ENCODE measurements at places on chromosomes 5 and 9.
A peak's percentile ranks its signal among the peaks of the same experiment; 100 is the strongest.

DNA sequence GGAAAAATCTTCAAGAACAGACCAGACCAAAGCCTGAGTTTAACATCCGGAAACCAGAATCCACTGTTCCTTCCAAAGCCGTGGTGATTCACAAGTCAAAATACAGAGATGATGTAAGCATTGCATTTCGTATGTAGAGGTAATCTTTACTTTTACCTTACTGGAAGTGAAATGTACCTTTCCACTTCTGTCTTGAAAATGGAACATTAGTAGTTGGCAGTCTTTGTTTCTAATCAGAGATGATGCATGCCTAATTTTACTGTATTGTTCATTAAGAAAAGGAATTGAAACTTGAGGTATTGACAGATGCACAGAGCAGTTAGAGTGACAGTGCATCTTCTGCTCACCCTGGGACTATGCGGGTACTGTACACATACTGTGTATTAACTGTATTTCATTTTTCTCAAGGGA lies 34.6 kb downstream of the HABP4 start:
- H3K27me3 ChIP-seq: no peaks in the 10 kb centered on the region
- H3K4me1 ChIP-seq: peaks cover 13% of the 10 kb centered on the region
- H3K27ac ChIP-seq: no peak overlapping the region
- no peak for DNase-seq

DNA sequence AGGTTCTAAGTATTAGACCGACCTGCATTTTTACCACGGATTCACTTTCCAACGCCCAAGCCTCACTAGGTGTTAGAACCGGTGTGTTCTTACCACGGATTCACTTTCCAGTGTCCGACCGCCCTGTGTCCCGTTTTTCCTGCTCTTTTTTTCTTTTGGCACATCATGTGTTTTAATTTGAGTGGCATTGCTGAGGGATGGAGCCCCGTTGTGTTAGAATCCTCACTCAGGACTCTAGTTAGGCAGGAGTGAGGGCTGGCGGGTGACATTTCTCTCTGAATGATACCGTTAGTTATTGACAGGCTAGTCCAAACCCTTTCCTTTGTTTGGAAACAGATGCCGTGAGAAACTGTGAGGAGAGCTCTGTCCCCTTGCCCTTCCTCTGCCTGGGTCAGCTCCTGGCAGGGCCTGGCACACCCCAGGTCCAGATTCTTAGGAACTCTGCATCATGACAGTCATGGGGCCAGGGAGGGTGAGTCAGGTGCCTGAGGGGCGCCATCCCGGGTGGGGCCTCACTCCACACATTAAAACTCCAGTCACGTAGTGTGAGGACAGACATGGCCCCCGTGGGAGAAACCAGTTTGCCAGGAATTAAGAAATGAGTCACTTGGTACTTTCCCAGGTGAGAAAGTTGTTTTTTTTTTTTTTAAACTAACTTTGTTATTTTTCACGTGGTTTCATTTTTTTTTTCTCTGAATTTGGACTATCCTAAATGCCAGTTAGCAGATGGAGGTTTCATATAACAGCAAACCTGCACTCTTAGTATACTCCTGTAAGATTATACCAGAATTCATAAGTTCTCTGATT lies 15.8 kb downstream of the EXOC3 start:
- no peaks in the 10 kb centered on the region for H3K4me1 ChIP-seq
- peaks cover 86% of the 10 kb centered on the region for H3K36me3 ChIP-seq
- no peak overlapping the region for H3K27ac ChIP-seq
- no peak overlapping the region for H3K4me3 ChIP-seq
- no peaks in the 10 kb centered on the region for H3K27me3 ChIP-seq

- DNase-seq: no peak
- no peak overlapping the region for H3K27ac ChIP-seq
- no peaks in the 10 kb centered on the region for H3K4me1 ChIP-seq
- no peaks in the 10 kb centered on the region for H3K27me3 ChIP-seq
- H3K36me3 ChIP-seq: no peaks in the 10 kb centered on the region
- no peak overlapping the region for H3K4me3 ChIP-seq
Observed at GRCh38 chr9:135579889-135580660, 18.5 kb downstream of the PAEP start.

GRCh38 chr9:30622561-30622960 lies 1761.9 kb upstream of the ACO1 start:
- no peaks in the 10 kb centered on the region for H3K4me1 ChIP-seq
- H3K36me3 ChIP-seq: no peaks in the 10 kb centered on the region
- H3K27me3 ChIP-seq: no peaks in the 10 kb centered on the region

- no peak overlapping the region for H3K27ac ChIP-seq
- no peaks in the 10 kb centered on the region for H3K36me3 ChIP-seq
- H3K4me1 ChIP-seq: peaks cover 5% of the 10 kb centered on the region
- no peak for DNase-seq
- H3K27me3 ChIP-seq: no peaks in the 10 kb centered on the region
Observed at GRCh38 chr5:38447056-38447455, 109.4 kb downstream of the LIFR start.

- no peaks in the 10 kb centered on the region for H3K36me3 ChIP-seq
- peak overlapping the region; percentile 61 for H3K4me3 ChIP-seq
Observed at GRCh38 chr9:114611516-114612271, 603 bp downstream of the TMEM268 start.

GRCh38 chr9:129451089-129451656 lies 169.7 kb downstream of the C9orf50 start:
- no peaks in the 10 kb centered on the region for H3K4me1 ChIP-seq
- no peak for DNase-seq
- H3K27me3 ChIP-seq: no peaks in the 10 kb centered on the region
- H3K4me3 ChIP-seq: no peak overlapping the region

DNA sequence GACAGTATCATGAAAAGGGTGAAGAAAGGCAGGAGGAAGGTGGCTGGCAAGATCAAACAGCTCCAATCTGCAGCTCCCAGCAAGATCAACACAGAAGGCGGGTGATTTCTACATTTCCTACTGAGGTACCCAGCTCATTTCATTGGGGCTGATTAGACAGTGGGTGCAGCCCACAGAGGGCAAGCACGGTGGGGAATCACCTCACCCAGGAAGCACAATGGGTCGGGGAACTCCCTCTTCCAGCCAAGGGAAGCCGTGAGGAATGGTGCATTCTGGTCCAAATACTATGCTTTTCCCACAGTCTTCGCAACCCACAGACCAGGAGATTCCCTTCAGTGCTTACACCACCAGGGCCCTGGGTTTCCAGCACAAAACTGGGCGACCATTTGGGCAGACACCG lies 66.8 kb downstream of the CAMSAP1 start:
- H3K4me3 ChIP-seq: no peak overlapping the region
- no peaks in the 10 kb centered on the region for H3K4me1 ChIP-seq
- H3K36me3 ChIP-seq: peaks cover 12% of the 10 kb centered on the region
- no peaks in the 10 kb centered on the region for H3K27me3 ChIP-seq
- no peak for DNase-seq

GRCh38 chr5:141957367-141957996 lies 520 bp downstream of the PCDH12 start:
- peak; percentile 42 for DNase-seq
- H3K36me3 ChIP-seq: no peaks in the 10 kb centered on the region
- H3K27me3 ChIP-seq: no peaks in the 10 kb centered on the region
- no peak overlapping the region for H3K4me3 ChIP-seq
- no peaks in the 10 kb centered on the region for H3K4me1 ChIP-seq

DNA sequence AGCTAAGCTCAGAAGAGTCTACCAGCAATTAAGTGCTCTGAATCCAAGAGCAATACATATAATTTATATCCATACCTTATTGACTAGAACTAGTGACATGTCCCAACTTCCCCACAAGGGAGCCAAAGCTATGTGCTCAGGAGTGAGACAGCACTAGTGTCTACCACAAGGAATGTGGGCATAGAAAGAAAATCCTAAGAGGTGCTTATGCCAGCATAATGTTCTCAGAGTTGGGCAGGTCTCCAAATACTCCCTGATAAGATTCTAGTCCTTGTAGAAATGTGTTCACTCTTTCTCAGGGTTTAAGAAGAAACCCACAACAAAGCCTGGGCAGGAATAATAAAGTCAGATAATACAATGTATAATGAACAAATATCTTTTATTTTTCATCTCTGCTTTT lies 275.1 kb downstream of the BRINP1 start:
- no peak overlapping the region for H3K4me3 ChIP-seq
- H3K27me3 ChIP-seq: no peaks in the 10 kb centered on the region
- no peak overlapping the region for H3K27ac ChIP-seq

GRCh38 chr5:94746731-94747124 lies 128.3 kb downstream of the SLF1 start:
- no peaks in the 10 kb centered on the region for H3K4me1 ChIP-seq
- no peak overlapping the region for H3K4me3 ChIP-seq
- no peak for DNase-seq
- no peak overlapping the region for H3K27ac ChIP-seq

- H3K4me3 ChIP-seq: no peak overlapping the region
- no peaks in the 10 kb centered on the region for H3K36me3 ChIP-seq
- no peak overlapping the region for H3K27ac ChIP-seq
- H3K4me1 ChIP-seq: no peaks in the 10 kb centered on the region
Observed at GRCh38 chr5:6780802-6781391, 67.7 kb downstream of the TENT4A start.

DNA sequence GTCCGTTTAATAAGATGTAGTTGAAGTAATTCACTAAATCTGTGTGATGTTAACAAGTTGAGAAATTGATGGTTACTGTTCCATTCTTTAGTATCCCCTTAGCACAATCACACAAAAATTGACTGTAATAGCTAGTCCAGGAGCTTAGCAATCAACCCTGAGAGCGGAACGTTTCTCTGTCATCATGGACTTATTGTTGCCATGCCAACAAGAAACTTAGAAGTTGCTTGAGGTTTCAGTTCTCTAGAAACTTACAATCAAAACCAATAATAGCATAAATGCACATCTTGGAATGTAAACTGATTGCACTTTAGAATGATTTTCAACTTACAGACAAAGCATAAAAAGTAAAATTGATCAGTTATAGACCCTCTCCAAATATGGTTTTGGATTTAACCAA lies 125.4 kb upstream of the ANKH start:
- DNase-seq: no peak
- no peaks in the 10 kb centered on the region for H3K36me3 ChIP-seq
- no peaks in the 10 kb centered on the region for H3K27me3 ChIP-seq
- H3K4me3 ChIP-seq: no peak overlapping the region

DNA sequence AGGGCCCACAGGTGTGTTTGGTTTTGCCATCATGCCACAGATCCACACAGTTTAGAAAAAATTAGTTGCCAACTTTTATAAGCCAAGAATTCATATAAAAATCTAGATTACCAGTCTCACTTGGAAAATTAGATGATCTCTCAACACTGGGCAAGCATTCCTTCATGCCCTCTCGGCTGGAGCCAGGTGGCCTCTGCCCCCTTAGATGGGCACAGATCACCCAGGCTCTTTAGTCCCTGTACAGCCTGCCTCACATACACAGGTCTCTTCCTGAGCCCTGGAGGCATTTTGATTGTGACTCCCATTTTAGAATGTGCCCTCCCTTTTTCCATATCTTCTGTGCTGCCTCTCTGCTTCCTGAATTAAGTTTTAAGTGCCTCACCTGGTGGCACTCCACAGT lies 20.0 kb downstream of the ACO1 start:
- H3K36me3 ChIP-seq: peaks cover 26% of the 10 kb centered on the region
- H3K27ac ChIP-seq: no peak overlapping the region
- H3K27me3 ChIP-seq: no peaks in the 10 kb centered on the region
- H3K4me1 ChIP-seq: no peaks in the 10 kb centered on the region
- H3K4me3 ChIP-seq: no peak overlapping the region

GRCh38 chr9:128920381-128921058 lies at the start of gene PHYHD1:
Gene PHYHD1 (plus strand): TSS chr9:128920982. CDS start chr9:128922324, 1,342 bp downstream.
- peaks cover 4% of the 10 kb centered on the region for H3K36me3 ChIP-seq
- H3K27me3 ChIP-seq: no peaks in the 10 kb centered on the region
- H3K27ac ChIP-seq: no peak within 1 kb of the TSS
- no peaks in the 10 kb centered on the region for H3K4me1 ChIP-seq
- DNase-seq: no peak
- no peak within 1 kb of the TSS for H3K4me3 ChIP-seq

- H3K27ac ChIP-seq: no peak overlapping the region
- peaks cover 15% of the 10 kb centered on the region for H3K4me1 ChIP-seq
- DNase-seq: no peak
Observed at GRCh38 chr5:154782812-154783592, 27.8 kb downstream of the LARP1 start.

DNA sequence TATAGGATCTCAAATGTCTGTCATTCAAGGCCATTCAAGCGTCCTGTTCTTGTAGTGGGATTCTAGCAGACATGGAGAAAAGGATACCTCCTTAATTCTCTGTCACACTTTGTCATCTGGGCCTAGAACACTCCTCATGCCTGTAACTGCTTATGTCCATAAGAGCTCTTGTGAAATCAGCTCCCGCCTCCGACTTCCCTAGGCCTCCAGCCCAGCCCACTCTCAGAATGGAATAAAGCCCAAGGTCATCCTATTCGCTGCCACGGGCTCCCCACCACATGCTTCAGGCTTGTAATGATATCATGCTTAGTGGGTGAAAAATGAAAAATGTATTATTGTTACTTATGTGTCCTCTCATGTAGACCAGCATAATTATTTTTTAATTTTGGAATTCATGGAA lies 632.5 kb downstream of the ISL1 start:
- H3K36me3 ChIP-seq: no peaks in the 10 kb centered on the region
- peaks cover 2% of the 10 kb centered on the region for H3K4me1 ChIP-seq
- no peak for DNase-seq
- no peaks in the 10 kb centered on the region for H3K27me3 ChIP-seq
- no peak overlapping the region for H3K27ac ChIP-seq

Measured in SK-N-SH (cell line).